ENCODE measurements at places on chromosomes 6 and 20.

DNA sequence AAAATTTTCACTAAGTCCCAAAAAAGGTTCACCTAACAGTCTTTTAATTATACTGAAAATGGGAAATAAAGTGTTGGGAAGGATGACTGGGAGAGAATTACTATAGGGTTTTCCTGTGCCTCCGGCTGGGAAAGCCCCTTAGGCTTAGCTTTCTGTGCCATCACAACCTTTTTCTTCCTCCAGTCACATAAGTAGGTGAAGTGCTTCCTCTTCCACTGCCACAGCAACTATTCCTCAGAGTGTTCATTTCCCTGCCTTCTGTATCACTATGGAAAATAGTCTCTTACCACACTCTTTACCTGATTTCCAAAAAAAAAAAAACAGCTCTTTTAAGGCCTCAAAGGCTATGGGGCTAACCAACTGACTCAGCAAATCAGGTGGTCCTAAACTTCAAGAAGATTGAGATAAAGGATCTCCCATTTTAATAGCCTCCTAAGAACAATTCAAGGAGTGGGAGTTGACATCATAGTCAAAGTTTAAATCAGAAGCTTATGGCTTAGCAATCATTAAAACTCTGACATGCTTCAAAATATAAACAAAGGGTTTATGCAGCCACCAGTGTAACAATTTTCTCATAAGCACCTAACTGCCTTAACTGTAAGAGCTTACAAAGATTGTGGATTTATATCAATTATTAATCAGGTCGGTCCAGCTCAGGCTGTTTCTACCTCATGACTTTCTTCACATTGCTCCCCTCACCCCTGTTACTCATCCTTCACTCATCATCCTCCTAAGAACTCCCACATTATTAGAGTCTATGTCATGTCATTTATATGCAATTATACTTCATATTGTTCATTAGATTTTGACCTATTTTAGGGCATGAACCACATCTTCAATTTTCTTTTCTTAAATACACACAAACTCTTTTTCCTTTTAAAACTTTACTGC is 95.3 kb downstream of the RNGTT start:
- no peak for DNase-seq

DNA sequence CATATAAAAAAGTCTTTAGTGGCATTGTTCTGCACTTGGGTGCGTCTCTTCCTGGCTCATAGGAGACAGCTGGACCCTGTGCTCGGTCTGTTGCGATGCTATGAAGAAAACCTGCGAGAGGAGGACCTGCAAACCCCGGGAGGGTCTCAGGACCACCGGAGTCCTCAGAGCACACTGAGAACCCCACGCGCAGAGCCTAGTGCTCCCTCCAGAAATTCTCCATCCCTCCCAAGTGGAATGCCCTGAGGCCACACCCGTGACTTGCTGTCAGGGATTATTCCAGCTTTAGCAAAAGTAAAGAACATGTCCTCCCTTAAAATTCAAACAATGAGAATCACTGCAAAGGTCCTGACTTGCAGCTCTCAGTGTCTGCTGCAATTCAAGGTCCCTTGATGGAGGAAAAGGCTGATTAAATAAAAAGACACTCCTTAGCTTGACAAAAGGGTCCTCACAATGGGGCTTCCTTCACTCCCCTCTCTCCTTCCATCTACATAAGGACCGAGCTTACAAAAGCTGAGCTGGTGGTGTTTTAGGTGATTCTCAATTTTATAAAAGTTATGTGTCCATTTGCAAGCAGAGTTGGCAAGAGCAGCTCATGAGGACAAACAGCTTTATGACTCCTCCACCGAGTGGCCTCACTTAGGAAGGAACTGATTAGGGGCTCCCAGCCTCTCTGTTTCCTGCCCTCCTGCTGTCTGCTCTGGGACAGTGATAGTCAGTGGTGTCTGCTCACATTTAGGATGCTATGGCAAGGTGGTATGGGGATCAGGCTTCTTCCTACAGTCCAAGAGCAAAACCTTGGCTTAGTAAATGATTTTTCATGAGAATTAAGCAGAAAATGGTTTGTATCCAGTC is 97.0 kb downstream of the RAMACL start:
- no peak for DNase-seq

- no peak for DNase-seq
These were observed 24.1 kb downstream of the ZHX3 start for GRCh38 chr20:41293269-41294037.

DNA sequence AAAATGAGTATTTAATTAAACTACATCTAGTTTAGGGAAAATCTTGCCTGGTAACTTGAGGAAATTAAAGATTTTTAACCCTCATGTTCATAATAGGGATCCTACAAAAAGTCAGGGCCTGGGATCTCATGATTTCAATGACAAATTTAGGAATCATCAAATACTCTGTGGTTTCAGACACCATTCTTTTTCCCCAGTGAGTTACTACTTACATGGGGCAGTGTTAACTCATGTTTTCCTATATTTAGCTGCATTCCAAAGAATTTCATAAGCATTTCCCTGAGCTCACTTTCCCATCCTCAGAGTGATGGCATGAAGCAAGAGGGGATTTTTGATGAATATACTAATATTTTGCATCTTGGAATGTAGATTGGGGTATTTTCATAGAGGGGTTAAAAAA is 321.7 kb downstream of the CENPW start:
- no peak for DNase-seq

DNA sequence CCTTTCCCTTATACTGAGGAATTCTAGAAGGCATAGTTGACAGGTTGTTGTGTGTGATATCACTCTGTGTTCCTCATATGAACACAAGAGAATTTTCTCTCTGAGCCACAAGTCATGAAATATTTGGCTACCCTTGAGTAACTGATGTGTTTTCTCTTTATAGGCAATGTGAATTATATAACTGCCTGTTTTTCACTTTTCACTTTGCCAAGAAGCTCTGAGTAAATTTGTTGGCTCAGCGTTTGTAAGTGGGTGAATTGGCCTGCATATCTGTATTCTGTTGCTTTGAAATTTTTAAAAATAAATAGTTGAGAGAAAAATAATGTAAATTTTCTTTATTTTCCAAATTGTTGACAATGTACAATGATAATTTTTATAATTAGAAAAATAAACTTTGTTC is 5.2 kb upstream of the BTBD9 start:
- no peak for DNase-seq

GRCh38 chr6:122694602-122695001 is 84.4 kb downstream of the PKIB start:
- DNase-seq, result no peak

DNA sequence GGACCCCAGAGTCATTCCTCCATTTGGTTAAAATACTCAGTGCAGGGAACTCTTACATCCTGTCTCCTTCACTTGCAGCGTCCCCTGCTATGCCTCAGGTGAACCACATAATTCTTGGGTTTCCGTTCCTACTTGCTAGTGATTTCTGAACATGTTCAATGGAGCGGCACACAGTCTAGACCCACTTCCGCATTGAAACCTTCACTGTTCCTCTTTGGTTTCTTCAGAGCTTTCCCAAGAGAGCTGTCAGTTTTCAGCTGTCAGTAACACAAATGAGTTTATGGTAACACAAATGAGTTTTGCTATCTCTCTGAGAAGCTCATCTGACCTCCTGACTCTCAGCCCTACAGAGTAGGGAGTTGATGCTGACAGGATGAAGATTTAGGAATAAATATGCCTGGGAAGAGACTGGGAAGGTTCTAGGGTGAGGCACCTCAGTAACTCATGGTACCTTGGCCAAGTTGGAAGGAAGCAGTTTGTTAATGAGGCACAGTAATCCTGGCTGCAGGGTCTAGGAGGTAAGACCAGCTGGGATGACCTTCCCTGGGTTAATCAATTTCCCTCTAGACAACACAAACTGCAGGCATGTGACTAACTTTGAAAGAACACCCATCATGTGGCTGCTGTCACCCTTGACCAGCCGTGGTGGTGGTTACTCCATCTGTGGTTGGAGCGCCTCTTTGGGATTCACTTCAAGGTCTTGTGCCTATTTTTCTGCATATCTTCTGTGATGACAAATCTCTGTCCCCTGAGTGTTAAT is 5.4 kb downstream of the SYS1 start:
- peak; percentile 26 for DNase-seq

GRCh38 chr6:25698631-25699030 is 46.6 kb downstream of the SCGN start:
- no peak for DNase-seq

DNA sequence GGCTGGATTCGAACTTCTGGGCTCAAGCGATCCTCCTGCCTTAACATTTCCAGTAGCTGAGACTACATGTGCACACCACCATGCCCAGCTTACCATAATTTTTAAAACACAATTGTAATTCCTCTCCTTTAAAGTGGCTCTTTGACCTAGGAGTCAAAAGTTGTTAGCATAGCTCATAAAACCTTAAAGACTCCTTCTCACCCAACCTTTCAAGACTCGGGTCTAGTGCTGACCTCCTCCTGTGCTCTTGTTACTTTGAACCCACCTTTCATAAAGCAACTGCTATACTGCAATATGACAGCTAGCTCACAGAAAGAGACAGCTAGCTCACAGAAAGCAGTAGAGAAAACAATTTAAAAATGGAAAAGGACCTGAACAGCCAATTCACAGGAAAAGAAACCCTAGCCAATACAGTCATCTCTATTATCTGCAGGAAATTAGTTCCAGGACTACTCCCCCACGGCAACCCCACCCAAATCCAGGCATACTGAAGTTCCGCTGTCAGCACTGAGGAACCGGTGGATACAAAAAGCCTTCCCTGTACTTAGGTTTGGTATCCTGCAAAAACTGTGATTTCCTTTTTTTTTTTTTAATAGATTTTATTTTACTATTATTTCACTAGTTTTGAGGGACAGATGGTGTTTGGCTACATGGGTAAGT is 20.3 kb downstream of the SSR1 start:
- DNase-seq, result no peak

DNA sequence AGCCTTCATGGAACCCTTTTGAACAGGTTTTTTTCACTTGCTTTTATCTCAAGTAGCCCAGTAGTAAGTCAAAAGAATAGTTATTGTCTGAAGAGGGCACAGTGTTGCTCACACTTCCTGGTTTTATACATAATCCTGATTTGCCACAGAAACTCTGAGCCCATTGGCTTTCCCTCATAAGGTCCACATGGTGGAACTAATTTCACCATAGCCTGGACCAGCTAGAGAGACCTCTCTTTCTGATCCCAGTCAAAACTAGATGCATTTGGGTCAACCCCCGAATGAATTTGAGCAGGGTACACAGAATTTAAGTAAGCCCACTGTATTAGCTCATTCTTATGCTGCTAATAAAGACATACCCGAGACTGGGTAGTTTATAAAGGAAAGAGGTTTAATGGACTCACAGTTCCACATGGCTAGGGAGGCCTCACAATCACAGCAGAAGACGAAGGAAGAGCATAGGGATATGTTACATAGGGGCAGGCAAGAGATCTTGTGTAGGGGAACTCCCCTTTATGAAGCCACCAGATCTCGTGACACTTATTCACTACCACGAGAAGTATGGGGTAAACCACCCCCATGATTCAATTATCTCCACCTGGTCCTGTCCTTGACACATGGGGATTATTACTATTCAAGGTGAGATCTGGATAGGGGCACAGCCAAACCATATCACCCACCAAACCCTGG is 6.2 kb downstream of the RWDD2A start:
- DNase-seq, result no peak

- DNase-seq, result no peak
These were observed 26.2 kb upstream of the FOXP4 start for GRCh38 chr6:41519745-41520699.

GRCh38 chr20:63273635-63274380 is 1.2 kb downstream of the ARFGAP1 start:
- DNase-seq, result no peak

GRCh38 chr6:20172842-20173456 is 39.3 kb downstream of the MBOAT1 start:
- DNase-seq, result no peak

GRCh38 chr6:76702187-76702586 is 629.7 kb upstream of the IMPG1 start:
- no peak for DNase-seq

- DNase-seq, result no peak
These were observed 15.3 kb downstream of the TRAF3IP2 start for GRCh38 chr6:111590209-111590980.

Measured in activated T-cell treated with anti-CD3 and anti-CD28 coated beads, Interleukin-2, amount 50 U/mL, for 48 hours (primary cell).